ENCODE measurements at places on chromosomes 7 and 10.

DNA sequence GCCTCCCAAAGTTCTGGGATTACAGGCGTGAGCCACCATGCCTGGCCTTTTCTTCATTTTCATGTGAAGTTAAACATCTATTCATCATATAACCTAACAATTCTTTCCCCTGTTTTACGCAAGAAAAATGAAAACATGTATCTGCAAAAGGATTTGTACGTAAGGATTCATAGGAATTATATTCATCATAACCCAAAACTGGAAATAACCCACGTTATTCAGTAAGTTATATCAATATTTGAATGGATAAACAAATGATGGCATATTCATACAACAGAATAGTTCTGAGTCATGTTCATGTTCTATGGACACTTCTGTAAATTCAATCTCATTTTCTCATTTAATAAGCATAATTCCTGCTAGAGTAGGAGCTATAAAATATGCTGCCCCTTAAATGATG lies 35.2 kb upstream of the CAV2 start:
- peak; percentile 68 for DNase-seq

- DNase-seq: peak; percentile 41
Measured at GRCh38 chr7:85750454-85750949, 563.6 kb upstream of the SEMA3D start.

DNA sequence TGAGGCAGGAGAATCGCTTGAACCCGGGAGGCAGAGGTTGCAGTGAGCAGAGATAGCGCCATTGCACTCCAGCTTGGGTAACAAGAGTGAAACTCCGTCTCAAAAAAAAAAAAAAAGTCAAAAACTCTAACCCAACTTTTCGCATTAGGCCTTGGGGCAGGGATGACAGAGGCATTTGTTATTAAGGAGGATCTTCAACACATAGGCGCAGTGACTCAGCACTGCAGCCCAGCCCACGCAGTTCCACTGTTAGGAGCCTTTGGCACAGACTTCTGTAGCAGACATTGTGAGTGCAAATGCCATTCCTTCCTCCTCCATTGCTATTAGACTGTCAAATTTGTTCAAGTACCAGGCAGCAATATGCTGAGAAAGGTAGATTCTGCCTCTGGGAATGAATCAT lies 43.1 kb upstream of the KLHL7 start:
- peak; percentile 13 for DNase-seq

- DNase-seq: no peak
Measured at GRCh38 chr10:118918116-118918515, 111.4 kb upstream of the NANOS1 start.

DNA sequence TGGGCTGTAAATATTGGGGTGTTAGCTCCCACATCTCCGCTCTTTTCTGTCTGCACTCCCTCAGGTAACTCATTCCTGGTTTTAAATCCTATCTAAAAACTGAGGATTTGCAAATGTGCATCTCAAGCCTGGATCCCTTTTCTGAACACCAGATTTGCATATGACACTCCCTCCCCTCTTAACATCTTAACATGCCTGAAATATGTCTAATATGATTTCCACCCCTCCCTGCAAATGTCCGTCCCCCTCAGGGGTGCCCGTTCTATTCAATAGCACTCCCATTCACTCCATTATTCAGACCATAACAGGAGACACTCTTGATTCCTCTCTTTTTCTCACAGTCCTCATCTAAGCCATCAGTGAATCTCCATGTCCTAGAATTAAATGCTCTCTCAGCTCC lies 8.3 kb upstream of the CALD1 start:
- no peak for DNase-seq

GRCh38 chr10:21195252-21195651 lies 298.1 kb upstream of the NEBL start:
- no peak for DNase-seq

GRCh38 chr10:79438021-79438698 lies 7.3 kb downstream of the ZCCHC24 start:
- no peak for DNase-seq

DNA sequence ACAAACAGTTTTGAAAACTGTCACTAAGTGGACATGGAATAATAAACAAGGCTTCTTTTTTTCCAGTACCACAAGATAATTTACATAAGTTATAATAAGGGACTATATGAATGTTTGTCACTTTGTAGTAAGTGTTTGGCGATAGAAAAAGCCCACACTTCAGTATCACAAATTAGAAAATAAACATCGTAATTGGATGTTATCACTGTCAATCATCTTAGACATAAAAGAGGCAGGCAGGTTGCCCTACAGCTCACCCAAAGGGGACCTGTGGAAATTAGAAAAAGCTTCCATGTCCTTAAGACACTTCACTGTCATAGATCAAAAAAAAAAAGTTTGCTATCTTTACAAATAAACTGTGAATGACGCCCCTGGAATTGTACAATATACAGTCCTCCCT lies 3.6 kb upstream of the NOC3L start:
- DNase-seq: no peak

- DNase-seq: no peak
Measured at GRCh38 chr7:55592492-55592891, 20.2 kb upstream of the VOPP1 start.

DNA sequence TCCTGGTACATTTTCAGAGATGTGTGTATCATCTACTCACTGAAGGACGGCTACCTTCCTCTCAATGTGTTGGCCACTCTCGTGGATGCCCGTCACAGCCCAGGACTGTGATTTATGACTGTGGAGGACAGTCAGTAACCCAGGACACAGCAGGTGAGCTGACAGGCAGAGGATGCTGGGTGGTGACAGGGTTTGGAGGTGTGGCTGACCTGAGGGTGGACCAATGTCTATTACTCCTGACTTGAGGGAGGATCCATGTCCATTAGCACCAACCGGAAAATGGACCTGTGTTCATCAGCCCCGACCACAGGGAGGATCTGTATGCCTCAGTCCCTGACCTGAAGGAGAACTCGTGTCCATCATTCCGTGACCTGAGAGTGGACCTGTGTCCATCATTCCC lies 96.1 kb downstream of the ADCY1 start:
- no peak for DNase-seq

- DNase-seq: peak; percentile 46
Measured at GRCh38 chr7:108629651-108630400, 60.2 kb downstream of the DNAJB9 start.

DNA sequence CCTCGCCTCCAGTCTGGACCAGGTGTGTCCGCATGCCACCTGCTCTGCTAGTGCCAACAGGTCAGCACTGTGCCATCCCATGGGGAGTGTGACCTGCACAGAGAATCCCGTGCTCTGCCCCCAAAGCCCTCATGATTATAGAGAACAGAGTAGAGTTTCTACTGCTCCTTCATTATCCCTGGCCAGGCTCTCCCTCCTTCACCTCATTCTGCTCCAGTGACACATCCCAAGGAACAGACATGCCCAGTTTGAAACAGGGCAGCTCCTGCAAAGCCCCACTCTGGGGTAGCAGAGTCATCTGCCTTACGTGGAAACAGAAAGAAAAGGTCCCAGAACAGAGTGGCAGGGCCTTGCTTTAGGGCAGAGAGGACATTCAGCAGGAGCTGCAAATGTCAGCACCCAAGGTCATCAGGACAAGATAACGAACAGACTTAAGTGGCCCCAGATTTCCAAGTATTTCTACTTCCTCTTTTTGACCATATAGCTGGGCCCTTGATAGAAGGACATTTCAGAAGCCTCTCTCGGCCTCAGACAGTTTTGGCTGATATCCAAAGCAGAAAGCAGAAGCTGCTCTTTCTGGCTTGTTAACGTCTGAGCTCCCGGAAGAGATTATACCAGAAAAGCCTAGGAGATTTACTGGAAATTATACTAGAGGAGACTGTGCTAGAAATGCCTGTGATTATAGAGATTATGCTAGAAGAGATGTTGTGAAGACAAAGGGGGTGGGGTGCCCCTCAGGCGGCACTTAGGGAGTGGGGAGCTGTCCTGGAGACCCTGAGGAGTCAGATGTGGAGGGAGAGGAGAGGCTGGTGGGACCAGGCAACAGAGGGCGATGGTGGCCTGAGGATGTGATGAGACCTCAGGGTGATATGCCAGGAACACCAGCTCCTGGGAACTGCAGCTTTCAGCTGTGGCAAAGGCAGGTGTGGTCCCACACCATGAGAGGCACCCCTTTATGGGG lies 12.6 kb downstream of the TMEM176B start:
- no peak for DNase-seq

DNA sequence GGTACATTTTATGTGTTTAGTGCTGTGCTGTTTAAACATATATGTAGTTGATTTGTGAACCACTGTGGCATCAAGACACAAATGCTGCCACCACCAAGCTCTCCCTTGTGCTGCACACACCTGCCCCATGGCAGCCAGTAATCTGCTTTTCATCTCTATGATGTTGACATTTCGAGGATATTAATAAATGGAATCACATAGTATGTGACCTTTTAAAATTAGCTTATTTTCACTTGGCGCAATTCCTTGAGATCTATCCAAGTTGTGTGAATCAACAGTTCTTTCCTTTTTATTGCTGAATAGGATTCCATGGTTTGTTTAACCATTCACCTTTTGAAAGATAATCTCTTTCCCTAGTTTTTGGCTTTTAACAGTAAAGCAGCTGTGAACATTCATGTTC lies 73.1 kb downstream of the BMPR1A start:
- no peak for DNase-seq

- no peak for DNase-seq
Measured at GRCh38 chr10:133131734-133132472, 28.1 kb upstream of the KNDC1 start.
